Stimulated activated CD4-positive, alpha-beta T cell treated with anti-CD3 and anti-CD28 coated beads, Interleukin-15, amount 100 ng/mL, for 48 hours (primary cell): ENCODE measurements at places on chromosomes 5 and 9.

DNA sequence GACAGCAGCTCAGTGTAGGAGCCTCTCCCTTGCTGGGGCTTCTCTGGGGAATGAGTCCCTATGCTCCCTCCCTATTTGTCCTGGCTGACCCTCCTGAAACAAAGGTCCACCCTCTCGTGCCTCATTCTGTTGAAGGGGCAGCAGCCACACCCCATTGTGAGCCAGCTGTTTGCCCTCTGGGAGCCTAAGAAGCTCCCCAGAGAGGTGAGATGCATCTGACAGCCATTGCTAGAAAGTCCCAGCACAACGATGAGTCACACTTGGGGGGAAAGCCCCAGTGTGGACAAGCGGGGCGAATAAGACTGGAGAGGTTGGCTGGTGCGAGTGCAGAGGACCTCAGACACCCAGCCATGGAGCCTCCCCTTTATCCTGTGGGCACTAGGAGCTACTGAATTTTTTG lies 101.4 kb downstream of the PPARGC1B start:
- DNase-seq: peak; percentile 11

DNA sequence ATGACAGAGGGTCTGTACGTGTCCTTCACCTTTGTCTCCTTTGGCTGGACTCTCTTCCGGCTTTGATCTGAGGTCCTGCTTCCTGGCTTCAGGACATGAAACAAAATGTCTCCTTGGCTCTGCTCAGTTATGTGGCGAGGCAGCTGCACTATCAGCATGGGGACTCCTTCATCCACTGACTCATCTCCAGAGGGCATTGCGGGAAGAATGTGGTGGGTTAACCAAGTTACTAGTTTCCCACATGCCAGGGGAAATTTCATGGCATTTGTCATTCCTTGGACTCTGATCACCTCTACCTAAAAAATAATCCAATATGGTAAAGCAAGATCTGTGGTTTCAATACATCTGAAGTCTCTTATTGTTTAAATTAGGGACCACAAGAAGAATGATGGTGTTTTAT lies 259.7 kb downstream of the MED10 start:
- no peak for DNase-seq

- DNase-seq: no peak
Observed at GRCh38 chr5:109788596-109788995, 98.9 kb downstream of the MAN2A1 start.

- DNase-seq: no peak
Observed at GRCh38 chr9:111356481-111357244, 26.6 kb upstream of the OR2K2 start.

DNA sequence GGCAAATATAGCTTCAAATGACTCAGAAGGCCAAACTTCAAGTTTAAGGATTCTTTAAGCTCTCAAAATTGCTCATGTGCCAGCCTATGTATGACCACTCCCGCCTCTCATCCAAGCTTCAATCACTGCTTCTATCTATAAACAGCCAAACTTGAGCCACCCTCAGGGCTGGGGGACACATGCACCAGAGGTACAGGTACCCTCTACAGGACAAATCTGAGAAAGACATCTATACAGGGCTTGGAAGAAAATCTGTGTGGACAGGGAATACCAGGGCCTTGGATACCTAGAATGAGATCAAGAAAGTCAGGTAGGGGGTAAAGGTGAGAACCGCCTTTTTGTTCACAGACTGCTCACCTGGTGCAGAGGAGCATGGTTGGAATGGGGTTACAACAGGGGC lies 217.9 kb downstream of the ATPSCKMT start:
- DNase-seq: no peak

DNA sequence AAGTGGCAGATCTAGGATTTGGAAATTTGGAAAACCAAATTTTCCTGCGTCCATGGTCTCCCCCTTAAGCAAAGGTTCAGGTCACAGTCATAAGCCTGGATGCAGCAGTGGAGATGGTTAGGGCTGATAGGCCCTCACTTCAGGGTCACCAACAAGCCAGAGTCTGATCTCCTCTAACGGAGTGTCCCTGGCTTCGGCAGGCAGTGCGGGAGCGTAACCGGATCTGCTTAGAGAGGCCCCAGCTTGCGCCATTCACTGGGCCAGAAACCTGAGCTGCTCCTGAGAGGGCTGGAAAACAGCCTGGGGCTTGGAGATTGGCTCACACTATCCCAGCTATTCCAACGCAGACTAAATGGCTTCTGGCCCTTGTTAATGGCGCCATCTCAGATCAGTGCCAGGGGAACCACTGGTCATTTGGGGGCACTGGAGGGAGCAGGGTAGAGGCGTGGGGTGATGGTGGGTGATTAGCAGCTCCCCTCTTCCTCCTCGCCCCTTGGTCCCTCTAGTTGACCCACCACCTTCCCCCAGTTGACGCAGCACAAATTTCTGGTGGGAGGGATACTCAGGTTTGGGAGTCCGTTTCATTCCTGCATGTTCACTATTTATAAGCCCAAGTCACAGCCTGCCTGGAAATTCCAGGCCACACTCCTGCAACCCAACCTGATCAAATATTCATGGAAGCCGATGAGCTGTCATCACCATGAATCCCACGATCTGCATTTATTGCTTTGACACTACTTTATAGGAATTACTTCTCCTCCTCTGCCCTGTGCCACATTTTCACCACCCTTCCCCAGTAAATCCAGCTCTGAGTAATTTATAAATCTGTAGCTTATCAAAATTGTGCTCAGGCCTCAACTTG lies 134.6 kb upstream of the CPEB4 start:
- no peak for DNase-seq

GRCh38 chr9:126763130-126763764 lies 41.6 kb upstream of the ZBTB43 start:
- DNase-seq: no peak

GRCh38 chr9:121895818-121896544 lies 197.1 kb downstream of the TTLL11 start:
- no peak for DNase-seq

GRCh38 chr9:95880021-95880690 lies 4.7 kb downstream of the ERCC6L2 start:
- DNase-seq: no peak

DNA sequence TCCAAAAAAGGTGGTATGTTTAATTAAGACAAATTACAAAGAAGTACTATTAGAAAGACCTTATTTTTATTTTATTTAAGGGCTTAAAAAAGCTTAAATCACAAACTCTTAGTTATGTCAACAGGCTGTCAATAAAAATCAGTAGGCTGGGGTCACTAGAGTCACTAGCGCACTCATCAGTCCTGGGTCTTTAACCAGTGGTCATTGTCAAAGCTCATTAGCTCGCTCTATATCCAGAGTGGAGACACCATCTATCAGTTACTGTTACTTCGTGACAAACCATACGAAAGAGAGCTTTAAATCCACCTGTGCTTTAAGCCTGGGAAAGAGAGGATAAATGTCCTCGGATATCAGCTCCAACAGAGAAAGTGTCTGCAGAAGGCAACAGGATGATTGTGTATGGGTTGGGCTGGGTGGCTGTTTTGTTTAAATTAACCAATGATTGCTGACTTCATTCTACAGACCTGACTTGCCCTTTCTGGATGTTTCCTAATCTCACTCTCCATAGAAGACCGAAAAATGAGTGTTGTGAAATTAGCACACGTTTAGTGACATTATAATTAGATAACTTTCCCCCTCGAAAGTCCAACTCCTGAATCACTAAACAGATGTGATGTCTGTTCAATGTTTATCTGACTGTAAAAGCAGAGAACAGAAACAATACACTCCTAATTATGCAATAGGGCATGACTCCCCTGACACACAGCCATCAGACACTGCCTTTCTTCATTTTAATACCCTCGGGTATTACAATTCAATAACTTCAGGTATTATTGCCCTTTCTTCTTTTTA lies 123.6 kb upstream of the TNPO1 start:
- no peak for DNase-seq

- no peak for DNase-seq
Observed at GRCh38 chr5:17256839-17257238, 39.4 kb downstream of the BASP1 start.

DNA sequence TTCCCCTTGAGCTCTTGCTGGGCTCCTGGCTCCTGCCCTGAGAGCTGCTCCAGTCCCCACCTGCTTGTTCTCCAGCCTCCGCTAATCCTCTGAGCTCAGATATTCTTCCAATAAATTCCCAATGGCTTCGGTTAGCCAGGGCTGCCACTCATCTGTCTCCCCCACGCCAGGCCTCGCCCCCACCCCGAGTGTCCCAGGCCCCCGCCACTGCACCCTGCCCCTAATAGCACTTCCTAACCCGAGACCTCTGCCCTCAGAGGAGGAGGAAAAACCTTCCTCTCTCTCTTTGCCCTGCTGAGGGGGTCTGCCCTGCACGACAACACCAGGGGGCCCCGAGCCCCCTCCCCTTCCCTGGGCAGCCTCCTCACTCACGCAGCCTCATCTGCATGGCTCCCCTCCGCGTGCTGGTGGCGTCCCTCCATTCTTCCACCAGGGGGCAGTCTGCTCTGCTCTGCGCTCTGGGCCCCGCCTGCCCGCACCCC lies 5.4 kb upstream of the LCN15 start:
- DNase-seq: peak; percentile 58
